Fibroblast of skin of abdomen (primary cell): ENCODE measurements at places on chromosomes 16 and 17.

GRCh38 chr17:2083613-2084035, 28.7 kb downstream of the HIC1 start:
- DNase-seq = no peak

GRCh38 chr16:360698-361336, 8.3 kb upstream of the AXIN1 start:
- no peak for DNase-seq

GRCh38 chr17:14019186-14019956, 49.9 kb upstream of the COX10 start:
- peak; percentile 61 for DNase-seq

GRCh38 chr16:16133943-16134604, 89.2 kb downstream of the ABCC6 start:
- no peak for DNase-seq

- DNase-seq = no peak
Observed at GRCh38 chr16:88719267-88719932, 13.1 kb downstream of the CTU2 start.

DNA sequence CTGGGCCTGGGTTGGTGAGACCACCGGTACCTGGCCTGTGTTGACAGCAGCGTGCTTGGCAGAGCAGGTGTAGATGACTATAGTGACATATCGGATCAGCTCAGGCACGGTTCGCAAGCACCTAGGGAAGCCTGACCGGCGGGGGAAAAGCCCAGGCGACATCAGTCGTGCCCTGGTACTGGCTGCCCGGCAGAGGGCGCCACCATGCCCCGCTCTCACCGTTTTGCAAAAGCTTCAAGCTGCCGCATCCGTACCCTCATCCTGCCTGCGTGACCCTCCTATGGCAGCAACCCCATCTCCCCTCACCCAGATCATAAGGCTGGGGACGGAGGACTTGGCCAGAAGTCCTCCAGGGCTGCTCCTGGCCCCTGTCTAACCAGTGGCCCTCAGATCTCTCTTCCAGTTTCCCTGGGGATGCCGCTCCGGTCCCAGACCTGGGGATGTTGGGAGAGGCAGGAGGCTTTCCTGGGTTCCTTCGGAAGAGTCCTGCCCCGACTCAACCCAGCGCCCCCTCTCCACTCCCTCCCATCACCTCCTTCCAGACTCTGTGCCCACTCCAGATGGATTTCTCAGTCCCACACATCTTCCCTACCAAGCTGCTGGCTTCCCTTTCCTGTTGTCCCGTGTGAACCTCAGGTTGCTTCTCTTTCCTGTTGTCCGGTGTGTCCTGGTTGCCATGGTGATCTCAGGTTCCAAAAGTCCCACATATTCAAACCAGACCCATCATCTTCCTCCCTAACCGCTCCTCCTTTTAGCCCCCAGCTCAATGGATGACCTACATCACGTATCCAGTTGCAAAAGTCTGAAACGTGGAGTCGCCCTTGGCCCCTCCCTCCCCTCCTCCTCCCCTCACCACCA, 13.7 kb downstream of the ALOX12B start:
- DNase-seq = peak; percentile 33

DNA sequence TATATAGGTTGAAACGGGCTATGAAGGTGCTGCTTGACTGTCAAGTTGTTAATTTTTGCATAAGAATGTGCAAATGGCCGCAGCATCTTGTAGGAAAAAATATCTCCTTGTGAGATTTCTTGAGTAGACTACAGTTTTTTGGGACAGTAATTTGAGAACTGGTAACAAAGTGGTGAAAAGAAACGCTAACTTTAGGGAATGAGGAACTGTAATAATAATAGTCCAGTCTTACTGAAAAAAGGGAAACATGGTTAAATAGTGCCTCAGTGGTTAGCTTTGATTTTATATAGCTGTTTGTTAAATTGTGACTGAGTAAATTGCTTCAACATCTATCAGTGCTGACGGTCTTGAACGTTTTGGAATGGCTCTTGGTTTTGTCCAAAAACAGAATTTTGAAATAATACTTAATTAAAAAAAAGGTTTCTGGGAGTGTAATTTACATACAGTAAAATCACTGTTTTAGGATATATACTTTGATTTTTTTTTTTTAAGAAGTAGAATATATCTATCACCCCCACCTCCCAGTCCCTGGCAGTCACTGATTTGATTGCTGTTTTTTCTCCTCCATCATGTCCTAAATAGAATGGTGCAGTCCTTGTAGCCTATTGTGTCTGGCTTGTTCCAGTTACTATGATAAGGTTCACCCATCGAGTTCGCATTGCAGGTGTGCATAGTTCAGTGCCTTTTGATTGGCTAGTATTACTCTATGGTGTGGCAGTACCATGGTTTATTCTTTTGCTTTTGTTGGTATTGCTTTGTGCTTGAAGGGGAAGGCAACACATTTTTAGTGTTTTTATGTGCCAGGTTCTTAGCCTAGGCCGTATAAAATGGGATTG, 2.8 kb downstream of the HAPSTR1 start:
- DNase-seq = no peak

DNA sequence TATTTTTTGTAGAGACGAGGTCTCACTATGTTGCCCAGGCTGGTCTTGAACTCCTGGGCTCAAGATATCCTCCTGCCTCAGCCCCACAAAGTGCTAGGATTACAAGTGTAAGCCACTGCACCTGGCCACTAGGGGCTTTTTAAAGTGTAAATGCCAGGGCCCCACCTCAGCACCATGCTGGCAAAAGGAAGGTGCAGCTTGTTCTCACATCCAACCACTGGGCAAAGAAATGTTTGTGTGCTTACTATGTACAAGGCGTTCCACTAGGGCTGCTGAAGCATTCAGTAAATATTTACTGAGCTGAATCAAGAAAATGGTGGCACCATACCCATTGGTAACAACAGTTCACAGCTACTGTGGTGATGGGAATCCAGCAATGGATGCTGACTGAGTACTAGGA, 22.6 kb downstream of the COG1 start:
- DNase-seq = no peak

DNA sequence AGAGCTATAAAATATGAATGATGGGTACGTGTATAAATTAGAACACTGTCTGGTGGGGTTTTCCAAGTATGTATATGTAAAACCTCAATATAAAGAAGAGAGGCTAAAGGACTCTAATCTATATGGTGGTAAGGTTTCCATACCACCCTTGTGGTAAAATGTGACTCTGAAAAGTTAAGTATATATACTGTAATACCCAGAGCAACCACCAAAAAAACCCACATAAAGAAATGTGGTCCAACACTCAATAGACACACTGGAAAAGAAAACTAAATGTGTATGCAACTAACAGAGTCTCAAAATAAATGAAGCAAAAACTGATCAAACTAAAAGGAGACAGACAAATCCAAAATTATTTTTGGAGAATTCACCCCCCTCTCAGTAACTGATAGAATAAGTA, 72.2 kb downstream of the XPO6 start:
- DNase-seq = no peak

GRCh38 chr16:70644763-70645597, 1.4 kb upstream of the IL34 start:
- no peak for DNase-seq

DNA sequence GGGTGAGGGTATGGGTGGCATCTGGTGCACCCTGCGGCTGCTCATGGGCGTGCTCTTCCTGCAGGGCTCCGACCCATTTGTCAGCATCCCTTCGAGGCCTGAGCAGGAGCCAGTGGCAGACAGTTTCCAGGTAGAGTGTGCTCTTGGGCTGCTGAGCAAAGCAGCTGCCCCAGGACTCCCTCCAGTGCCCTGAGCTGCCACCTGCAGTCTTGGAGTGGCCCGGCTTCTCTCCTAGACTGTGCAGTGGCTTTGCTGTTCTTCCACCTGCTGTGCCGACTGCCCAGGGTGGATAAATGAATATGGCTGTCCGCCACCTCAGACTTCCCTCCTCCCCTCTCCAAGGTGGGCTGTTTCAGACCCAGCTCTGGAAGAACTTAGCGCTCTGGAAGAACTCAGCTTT, 10.8 kb upstream of the JPT2 start:
- no peak for DNase-seq

- no peak for DNase-seq
Observed at GRCh38 chr16:16027728-16028310, 78.4 kb downstream of the ABCC1 start.

GRCh38 chr17:12866244-12866643, 76.9 kb downstream of the ARHGAP44 start:
- no peak for DNase-seq

DNA sequence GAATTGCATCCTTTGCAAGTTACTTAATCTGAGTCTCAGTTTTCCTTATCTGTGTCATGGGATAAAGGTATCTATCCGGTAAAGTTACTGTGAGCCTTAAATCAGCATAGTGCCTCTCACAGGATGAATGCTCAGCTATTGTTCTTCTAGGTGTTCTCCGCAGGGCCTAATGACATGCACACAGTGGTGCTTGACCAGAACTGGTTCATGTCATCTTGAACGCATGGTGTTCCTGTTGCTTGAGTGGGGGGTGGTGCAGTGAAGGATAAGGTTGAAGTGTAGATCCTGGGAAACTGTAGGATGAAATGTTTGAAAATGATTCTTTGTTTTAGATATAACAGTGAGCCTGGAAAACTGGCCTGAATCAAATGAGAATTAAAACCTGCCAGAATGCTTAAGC, 4.0 kb downstream of the KRT40 start:
- no peak for DNase-seq

DNA sequence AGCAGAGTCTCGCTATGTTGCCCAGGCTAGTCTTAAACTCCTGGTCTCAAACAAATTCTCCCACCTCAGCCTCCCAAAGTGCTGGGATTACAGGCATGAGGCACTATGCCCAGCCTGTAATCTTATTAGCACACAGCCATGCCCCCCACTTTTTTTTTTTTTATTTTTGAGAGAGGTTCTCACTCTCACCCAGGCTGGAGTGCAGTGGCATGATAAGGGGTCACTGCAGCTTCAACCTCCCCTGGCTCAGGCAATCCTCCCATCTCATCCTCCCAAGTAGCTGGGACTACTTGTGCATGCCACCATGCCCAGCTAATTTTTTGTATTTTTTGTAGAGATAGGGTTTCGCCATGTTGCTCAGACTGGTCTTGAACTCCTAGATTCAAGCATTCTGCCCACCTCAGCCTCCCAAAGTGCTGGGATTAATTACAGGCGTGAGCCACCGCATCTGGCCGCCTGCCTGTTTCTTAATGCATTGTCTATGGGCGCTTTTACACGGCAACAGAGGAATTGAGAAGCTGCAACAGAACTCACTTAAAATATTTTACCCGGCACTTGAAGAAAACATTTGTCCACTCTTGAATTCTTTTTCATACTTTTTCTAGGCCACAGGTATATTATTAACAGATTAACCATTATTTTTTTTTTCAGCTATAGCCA, 8.8 kb upstream of the CEP20 start:
- peak; percentile 71 for DNase-seq

- DNase-seq = no peak
Observed at GRCh38 chr17:78673395-78673794, 96.2 kb upstream of the DNAH17 start.

- DNase-seq = peak; percentile 87
Observed at GRCh38 chr16:80285104-80285503, 255.7 kb upstream of the DYNLRB2 start.

GRCh38 chr17:31738996-31739699, 119.9 kb downstream of the COPRS start:
- peak; percentile 88 for DNase-seq

DNA sequence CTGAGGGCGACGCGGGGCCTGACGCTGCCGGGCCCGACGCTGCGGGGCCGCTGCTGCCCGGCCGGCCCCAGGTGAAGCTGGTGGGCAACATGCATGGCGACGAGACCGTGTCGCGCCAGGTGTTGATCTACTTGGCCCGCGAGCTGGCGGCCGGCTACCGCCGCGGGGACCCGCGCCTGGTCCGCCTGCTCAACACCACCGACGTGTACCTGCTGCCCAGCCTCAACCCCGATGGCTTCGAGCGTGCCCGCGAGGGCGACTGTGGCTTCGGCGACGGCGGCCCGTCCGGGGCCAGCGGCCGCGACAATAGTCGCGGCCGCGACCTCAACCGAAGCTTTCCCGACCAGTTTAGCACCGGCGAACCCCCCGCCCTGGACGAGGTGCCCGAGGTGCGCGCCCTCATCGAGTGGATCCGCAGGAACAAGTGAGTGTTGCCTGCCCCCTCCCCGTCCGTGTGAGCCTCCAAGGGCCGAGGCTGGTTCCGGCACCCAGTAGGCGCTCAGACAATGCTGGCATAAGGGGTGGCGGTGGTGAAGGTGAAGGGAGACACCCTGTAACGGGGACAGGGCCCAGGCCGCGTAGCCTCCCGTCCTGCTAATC, 676 bp downstream of the CPD start:
- DNase-seq = no peak

DNA sequence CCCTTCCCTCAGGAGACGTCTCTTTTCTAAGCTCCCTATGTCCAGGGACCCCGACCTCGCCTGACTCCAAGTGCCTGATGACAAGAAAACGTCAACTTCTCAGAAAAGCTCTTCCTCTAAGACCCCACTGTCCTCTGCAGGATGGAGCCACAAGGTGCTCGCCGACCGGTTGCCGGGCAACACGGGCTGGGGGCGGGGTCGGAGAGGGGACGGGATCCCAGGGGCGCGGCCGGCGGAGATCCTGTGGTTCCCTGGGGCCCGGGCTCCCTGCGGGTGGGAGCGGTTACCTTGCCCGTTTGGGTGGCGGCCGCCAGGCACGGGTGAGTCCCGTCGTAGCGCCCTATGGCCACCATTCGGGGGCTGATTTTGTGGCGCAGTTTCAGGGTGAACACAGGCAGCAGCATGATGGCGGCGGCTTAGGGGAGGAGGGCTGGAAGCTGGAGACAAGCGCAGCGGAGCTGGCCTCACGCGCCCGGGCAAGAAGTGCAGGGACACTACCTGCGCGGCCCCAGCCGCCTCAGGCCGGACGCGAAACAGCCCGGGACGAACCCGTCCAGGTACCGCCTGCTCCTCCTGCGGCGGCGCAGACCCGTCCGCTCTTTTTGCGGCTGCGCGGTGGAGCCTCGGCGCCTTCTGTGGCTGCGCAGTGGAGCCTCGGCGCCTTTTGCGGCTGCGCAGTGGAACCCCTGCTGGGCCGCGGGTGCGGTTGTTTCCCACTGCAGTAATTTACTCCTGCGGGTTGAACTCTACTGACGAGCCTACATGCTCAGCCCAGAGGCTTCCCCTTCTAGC, at the start of gene BBS2:
BBS2 (minus strand) TSS at position 566 of the 792 bp plus-strand sequence; CDS start at position 404, 162 bp downstream.
- DNase-seq = peak; percentile 81
